ENCODE measurements at places on chromosomes 1 and 21.

DNA sequence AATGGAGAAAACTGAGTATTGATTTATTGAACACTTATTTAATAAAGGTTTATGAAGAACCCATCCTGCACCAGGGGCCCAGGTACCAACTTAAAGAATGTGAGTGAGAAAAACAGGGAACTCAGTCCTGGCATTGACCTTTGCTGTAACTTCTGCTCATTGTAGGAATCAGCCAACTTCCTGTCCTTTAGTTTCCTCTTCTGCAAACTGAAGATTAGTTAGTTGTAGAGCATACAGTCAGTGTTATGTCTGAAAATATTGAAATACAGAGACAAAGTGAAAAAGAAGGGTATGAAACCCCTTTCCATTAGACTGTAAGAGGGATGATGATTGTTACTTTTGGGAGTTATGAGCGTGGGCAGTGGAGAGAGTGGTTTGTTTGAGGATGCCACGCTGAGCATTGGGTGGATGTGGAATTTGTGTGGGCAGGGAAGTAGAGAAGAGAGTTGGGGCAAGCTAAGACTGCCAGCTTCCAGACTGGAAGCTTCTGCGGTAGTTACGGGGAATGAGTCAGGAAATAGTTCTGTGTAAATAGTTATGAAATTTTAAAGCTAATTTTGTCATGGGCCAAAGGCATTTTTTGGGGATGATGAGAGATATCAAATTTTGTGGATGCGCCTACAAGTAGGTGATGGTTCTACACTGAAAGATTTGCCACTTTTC lies 89.2 kb downstream of the GPR88 start:
- no peak for DNase-seq

DNA sequence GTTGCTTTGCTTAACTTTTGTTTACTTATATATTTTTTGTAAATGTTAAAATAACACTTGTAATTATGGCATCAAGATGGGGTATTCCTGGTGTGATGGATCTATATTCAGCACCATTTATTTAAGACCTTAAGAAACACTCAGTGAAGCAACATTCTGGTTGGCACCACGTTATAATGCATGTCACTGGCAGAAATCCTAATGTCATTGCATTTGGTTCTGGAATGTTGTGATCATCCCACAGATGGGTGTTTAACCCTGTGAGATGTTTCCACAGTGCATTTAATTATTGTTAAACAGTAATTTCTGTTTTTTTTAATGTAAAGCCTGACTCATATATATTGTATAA lies 116.5 kb downstream of the NOS1AP start:
- DNase-seq: no peak

- DNase-seq: no peak
These were observed 1.2 kb downstream of the SORT1 start for GRCh38 chr1:109396513-109396839.

DNA sequence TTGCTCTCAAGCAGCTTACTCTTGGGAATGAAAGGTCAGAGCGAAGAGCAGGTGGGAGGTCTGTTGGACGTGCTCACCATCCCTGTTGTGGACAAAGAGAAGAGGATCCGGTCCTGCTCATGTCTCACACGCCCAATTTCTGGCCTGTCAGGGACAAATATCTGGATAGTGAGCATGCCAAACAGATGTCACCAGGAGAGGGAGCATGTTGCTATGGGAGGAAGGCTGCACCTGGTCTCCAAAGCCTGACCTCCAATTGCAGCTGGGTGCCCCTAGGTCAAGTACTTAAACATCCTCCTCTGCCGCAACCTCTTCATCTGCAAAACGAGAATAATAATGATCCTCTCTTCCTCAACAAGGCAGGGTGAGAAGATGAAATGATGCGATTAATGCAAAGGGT lies 53.4 kb downstream of the DMRTA2 start:
- no peak for DNase-seq

DNA sequence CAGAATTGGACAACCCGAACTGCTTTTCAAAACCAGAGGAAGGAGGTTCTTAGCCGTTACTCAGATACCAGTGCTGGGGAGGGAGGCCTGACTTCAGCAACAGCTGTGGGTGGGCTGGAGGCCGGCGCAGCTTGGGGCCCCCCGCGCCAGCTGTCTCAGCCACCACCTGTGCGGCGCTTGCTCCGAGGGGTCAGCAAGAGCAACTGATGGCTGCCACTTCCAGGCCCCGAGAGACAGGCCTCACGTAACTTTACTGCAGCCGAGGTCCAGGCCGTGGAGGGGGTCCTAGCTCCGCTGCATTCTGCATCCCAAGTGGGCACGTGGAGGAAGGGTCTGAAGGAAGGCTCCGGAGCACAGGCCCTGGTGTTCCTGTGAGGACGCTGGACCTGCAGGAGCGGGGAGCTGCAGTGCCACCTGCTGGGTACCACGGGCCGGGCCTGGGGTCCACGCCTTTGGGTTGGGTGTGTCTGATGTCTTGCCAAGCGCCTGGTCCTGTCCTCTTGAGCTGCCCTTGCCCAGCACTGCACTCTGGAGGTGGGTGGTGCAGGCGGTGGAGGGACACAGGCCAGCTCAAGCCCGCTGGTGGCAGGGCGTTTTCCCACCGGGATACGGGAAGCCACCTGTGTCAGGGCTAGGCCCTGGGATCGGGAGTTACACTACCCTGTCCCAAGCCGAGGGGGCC lies 9.8 kb downstream of the THAP3 start:
- peak; percentile 44 for DNase-seq

- no peak for DNase-seq
These were observed 9.6 kb downstream of the NES start for GRCh38 chr1:156667610-156667967.

Data from CD4-positive, alpha-beta T cell treated with Interleukin-10 for 1 hour (primary cell).